ENCODE measurements at places on chromosomes 1 and 21.

DNA sequence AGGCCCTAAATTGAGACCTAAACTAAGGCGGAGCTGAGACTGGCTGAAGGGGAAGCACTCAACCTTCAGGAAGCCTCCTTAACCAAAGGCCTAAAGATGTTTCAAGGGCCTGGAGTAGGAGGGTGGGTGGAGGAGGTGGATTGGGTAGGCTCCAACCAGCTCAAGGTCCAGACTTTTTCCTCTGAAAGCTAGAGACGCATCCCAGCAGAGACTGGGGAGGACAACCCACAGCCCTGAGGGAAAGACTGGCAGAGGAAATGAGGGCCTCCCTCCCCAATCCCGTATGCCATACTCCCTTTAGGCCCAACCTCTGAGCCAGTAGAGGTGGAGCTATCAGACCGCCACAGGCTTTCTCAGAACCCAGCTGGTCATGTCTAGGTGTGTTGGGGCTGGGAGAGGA, 1.1 kb downstream of the ECM1 start:
- no peak for DNase-seq

DNA sequence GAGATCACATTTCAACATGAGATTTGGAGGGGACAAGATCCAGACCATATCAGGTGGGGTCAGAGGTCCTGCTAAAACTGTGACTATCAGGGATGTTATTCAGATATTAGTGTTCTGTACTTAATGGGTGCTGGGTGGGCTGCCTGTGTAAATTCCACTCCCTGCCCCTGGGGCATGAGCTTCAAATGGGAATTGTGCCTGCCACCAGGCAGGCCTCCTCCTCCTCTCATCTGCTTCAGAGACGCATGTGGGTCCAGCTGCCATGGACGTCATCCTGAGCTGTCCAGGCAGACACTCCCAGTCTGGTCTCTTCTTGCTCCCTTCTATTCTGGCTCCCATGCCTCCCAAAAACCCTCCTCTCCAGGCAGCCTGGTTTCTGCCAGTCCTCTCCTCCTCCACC, 10.4 kb downstream of the QSOX1 start:
- no peak for DNase-seq

- no peak for DNase-seq
These were observed 6.2 kb downstream of the ARHGEF16 start for GRCh38 chr1:3460672-3461131.

GRCh38 chr1:225413708-225414375, 14.0 kb downstream of the LBR start:
- no peak for DNase-seq
